ENCODE measurements at places on chromosomes 1 and 21.

GRCh38 chr1:50343323-50343722 is 79.9 kb downstream of the DMRTA2 start:
- no peak for DNase-seq
- no peaks in the 10 kb centered on the region for H3K27me3 ChIP-seq
- no peaks in the 10 kb centered on the region for H3K36me3 ChIP-seq

- DNase-seq, result no peak
- H3K4me3 ChIP-seq, result no peak overlapping the region
- H3K4me1 ChIP-seq, result peaks cover 13% of the 10 kb centered on the region
- peaks cover 3% of the 10 kb centered on the region for H3K27me3 ChIP-seq
- no peaks in the 10 kb centered on the region for H3K36me3 ChIP-seq
Observed at GRCh38 chr1:229033480-229033879, 237.4 kb upstream of the RAB4A start.

- no peak overlapping the region for H3K27ac ChIP-seq
- no peaks in the 10 kb centered on the region for H3K27me3 ChIP-seq
- no peak for DNase-seq
- H3K4me3 ChIP-seq, result no peak overlapping the region
Observed at GRCh38 chr1:1665815-1666251, 7.0 kb upstream of the CDK11B start.

DNA sequence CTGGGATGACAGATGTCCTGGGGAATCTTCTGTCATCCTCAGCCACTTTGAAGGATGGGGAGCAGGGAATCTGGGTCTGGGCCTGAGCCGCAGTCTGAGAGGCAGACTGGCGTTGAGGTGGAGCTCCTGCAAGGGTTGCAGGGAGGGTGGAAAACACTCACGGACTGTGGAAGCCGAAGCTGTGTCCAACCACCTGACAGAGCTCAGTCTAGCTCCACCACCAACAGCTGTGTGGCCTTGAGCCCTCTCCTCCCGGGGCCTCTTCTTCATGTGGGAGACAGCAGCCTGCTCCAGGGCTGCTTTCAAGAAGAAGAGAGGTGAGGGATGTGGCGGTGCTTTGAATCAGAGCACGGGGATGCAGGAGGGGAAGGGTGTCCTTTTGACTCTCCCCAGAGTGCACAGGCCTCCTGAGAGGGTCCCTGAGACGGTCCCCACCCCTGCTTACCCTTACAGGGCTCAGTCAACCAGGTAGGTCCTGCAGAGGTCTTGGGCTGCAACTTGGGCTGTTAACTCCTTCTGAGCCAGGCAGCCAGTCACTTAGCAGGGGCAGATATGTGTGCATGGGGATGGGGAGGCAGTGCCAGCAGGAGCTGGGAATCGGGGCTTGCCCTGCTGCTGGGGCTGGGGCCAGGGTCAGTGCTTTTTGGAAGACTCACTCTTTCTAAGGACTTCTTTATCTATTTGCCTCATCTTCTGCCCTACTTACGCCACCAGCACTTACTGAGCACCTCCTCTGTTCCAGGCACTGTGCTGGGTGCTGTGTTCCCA is 216.3 kb downstream of the PTPRU start:
- no peak for DNase-seq
- H3K27ac ChIP-seq, result no peak overlapping the region
- no peaks in the 10 kb centered on the region for H3K36me3 ChIP-seq
- no peaks in the 10 kb centered on the region for H3K27me3 ChIP-seq
- H3K4me1 ChIP-seq, result peaks cover 10% of the 10 kb centered on the region

DNA sequence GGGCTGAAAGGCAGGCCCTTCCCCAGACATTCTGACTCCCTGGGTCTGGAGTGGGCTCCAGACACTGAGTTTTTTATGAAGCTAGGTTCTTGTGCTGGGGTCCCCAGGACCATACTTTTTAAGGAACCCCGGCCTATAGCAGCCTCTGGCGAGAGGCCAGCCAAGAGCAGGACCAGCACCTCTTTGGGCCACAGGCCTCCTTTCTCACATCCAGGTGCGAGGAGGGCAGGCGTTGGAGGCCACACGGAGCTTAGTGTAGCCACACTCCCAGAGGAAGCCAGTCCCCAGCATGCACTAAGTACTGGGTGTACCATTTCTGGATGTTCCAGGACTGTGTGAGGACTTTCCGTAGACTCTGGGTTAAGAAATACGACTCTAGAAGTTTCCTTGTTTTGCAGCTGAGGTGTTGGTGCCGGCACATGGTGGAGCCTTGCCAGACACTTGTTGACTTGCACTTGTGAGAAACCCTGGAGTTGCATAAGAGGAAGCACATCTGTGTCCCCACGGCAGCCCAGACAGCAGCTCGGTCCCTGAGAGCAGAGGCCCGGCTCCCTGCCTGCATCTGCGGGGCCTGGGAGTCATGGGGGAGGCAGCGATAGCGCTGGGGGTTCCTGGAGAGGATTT is 122.2 kb upstream of the VAMP3 start:
- H3K27ac ChIP-seq, result no peak overlapping the region
- peaks cover 4% of the 10 kb centered on the region for H3K4me1 ChIP-seq
- H3K4me3 ChIP-seq, result no peak overlapping the region

DNA sequence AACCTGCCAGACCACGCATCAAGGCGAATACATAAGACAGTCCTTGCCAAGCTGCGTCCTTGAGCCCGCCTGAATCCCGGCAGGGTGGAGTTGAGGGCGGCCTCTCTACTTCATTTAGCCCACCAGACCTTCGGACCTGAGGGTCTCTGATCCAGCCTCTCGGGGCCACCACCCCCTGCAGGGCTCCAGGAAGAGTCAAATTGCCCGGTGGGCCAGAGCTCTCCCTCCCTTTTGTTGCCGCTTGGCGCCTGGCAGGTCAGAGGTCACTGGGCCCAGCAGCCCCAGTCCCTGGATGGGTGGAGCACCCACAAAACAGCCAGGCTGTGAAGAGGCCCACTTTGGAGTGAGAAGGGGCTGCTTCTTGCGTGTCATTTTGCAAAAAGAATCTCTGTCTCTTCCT is 9.0 kb downstream of the GNG4 start:
- DNase-seq, result peak; percentile 46
- H3K36me3 ChIP-seq, result no peaks in the 10 kb centered on the region

DNA sequence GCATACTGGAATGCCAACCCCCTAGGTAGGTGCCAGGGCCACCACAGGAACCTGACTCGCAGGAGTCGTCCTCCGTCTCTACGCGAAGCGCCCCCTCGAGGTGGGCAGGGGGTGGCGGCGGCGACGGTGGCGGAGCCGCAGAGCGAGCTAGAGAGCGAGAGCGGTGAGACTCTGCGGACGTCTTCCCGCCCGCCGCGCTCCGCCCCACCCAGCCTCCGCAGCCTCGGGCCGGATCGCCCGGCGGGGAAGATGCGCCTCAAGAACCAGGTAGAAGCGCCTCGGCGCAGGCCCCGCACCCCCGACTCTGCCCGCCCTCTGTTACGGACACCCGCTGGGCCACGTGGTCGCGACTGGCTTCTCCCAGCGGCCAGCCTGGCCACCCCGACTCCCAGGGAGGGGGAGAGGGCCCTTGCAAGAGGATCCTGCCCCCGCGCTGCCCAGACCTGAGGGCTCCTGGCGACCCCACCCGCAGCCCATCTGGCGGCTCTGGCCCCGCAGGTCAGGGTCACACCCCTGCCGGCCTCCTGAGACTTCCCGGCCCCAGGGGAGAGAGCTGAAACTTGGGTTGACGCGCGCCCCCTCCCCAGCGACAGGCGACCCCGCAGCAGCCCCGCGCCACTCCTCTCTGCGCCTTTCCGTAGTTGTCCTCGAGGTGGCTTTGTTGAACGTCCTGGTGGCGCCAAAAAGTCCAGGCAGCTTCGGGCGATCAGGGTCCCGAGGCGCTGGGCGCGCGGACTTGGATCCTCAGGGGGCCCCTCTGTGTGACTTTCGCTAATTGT is 24.4 kb upstream of the AGBL4 start:
- DNase-seq, result peak; percentile 94
- H3K27me3 ChIP-seq, result peaks cover 15% of the 10 kb centered on the region
- H3K27ac ChIP-seq, result no peak overlapping the region
- peaks cover 7% of the 10 kb centered on the region for H3K4me1 ChIP-seq

GRCh38 chr1:17671741-17672140 is 83.4 kb upstream of the ACTL8 start:
- H3K4me1 ChIP-seq, result peaks cover 6% of the 10 kb centered on the region
- H3K36me3 ChIP-seq, result no peaks in the 10 kb centered on the region
- H3K27me3 ChIP-seq, result no peaks in the 10 kb centered on the region
- H3K27ac ChIP-seq, result no peak overlapping the region
- no peak overlapping the region for H3K4me3 ChIP-seq

GRCh38 chr1:26189751-26190275 is 589 bp upstream of the CATSPER4 start:
- no peak overlapping the region for H3K27ac ChIP-seq
- H3K36me3 ChIP-seq, result no peaks in the 10 kb centered on the region
- H3K27me3 ChIP-seq, result no peaks in the 10 kb centered on the region
- H3K4me1 ChIP-seq, result no peaks in the 10 kb centered on the region

- DNase-seq, result no peak
- peak overlapping the region; percentile 99 for H3K4me3 ChIP-seq
- H3K27me3 ChIP-seq, result no peaks in the 10 kb centered on the region
- peak overlapping the region; percentile 91 for H3K27ac ChIP-seq
- peaks cover 11% of the 10 kb centered on the region for H3K36me3 ChIP-seq
Observed at GRCh38 chr1:114509596-114510273, 1.3 kb downstream of the TRIM33 start.

GRCh38 chr1:67759066-67759465 is 74.1 kb downstream of the GADD45A start:
- no peaks in the 10 kb centered on the region for H3K4me1 ChIP-seq
- H3K36me3 ChIP-seq, result no peaks in the 10 kb centered on the region
- H3K4me3 ChIP-seq, result no peak overlapping the region
- no peaks in the 10 kb centered on the region for H3K27me3 ChIP-seq
- no peak overlapping the region for H3K27ac ChIP-seq

DNA sequence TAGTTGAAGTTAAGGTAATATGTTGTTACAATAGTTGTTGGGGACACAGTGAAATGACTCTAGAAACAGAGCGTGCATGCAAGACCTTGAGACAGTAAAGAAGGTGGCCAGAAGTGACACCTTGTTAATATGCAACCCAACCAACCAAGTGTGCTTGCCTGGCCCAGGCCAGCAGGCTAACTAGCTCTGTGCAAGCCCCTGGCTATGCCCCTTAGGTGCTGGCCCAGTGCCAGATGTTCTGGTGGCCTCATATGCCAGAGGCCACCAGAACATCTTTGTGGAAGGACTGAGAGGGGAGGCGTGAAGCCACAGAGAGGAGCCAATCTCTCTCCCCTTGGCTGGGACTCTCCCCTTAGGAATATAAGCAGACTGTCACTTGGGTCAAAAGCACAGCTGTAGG is 111.2 kb upstream of the JUN start:
- no peaks in the 10 kb centered on the region for H3K36me3 ChIP-seq
- H3K4me3 ChIP-seq, result no peak overlapping the region
- H3K4me1 ChIP-seq, result no peaks in the 10 kb centered on the region
- H3K27me3 ChIP-seq, result no peaks in the 10 kb centered on the region
- no peak for DNase-seq
- no peak overlapping the region for H3K27ac ChIP-seq

DNA sequence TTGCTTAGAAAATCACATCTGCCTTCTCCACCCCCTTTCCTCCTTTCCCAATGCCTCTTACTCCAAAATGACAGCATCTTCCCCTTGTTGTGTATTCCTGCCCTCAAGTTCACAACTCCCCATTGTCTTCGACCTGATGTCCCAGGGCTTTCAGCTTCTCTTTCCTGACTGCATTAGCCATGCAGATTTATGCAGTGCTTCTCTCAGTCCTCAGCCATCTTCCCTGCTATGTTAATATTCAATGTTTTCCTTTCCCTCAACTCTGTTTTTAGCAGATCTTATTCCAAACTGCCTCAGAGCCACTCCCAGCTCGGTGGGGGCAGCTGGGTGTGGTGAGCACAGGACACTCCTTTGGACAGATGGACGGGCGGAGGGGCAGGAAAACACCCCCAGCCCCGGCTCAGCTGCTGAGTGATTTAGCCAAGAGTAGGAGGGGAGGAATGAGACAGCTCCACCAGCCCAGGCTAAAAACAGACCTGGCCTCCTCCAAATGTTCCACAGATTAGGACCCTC is 71.0 kb downstream of the CD2 start:
- peaks cover 9% of the 10 kb centered on the region for H3K4me1 ChIP-seq
- H3K4me3 ChIP-seq, result no peak overlapping the region
- no peak overlapping the region for H3K27ac ChIP-seq
- no peaks in the 10 kb centered on the region for H3K36me3 ChIP-seq
- H3K27me3 ChIP-seq, result no peaks in the 10 kb centered on the region

DNA sequence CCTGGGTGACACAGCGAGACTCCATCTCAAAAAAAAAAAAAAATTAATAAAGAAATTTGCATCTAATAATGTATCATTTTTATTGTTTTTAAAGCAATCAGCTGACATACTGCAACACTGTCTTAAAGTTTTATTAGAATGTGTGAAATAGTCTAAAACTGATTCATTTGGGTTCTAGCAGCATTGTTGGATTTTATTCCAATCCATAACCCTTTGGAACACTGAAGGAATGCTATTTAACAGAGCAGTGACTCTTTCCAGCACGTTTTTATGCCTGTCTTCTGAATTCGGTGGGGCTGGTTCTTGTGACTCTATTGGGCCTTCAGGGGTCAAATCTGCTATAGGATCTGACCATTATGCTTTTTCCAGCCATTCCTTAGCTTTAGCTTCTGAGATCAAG is 18.2 kb upstream of the FMO4 start:
- H3K4me3 ChIP-seq, result no peak overlapping the region
- no peak for DNase-seq
- no peaks in the 10 kb centered on the region for H3K27me3 ChIP-seq
- H3K4me1 ChIP-seq, result peaks cover 5% of the 10 kb centered on the region
- H3K27ac ChIP-seq, result no peak overlapping the region
- no peaks in the 10 kb centered on the region for H3K36me3 ChIP-seq

- no peaks in the 10 kb centered on the region for H3K27me3 ChIP-seq
- no peak overlapping the region for H3K4me3 ChIP-seq
- peaks cover 80% of the 10 kb centered on the region for H3K36me3 ChIP-seq
- H3K27ac ChIP-seq, result no peak overlapping the region
Observed at GRCh38 chr1:160328184-160328583, 14.9 kb downstream of the COPA start.

DNA sequence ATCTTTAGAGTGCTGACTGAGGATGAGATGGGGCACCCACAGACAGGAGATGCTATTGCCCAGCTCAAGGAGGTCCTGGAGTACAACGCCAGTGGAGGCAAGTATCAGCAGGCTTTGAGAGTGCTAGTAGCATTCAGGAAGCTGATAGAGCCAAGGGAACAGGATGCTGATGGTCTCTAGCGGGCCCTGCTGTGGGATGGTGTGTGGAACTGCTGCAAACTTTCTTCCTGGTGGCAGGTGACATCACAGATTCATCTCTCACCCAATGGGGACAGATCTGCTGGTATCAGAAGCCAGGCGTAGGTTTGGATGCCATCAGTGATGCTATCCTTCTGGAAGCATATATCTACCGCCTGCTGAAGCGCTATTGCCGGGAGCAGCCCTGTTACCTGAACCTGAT is 609.8 kb upstream of the NCAM2 start:
- no peaks in the 10 kb centered on the region for H3K36me3 ChIP-seq
- H3K4me1 ChIP-seq, result no peaks in the 10 kb centered on the region
- no peak overlapping the region for H3K4me3 ChIP-seq
- no peak overlapping the region for H3K27ac ChIP-seq
- H3K27me3 ChIP-seq, result no peaks in the 10 kb centered on the region

- no peak for DNase-seq
- H3K27me3 ChIP-seq, result no peaks in the 10 kb centered on the region
- H3K4me3 ChIP-seq, result no peak overlapping the region
- no peaks in the 10 kb centered on the region for H3K36me3 ChIP-seq
- H3K4me1 ChIP-seq, result no peaks in the 10 kb centered on the region
- no peak overlapping the region for H3K27ac ChIP-seq
Observed at GRCh38 chr1:50066806-50067205, 41.9 kb upstream of the ELAVL4 start.

Data from H1 (cell line).